Panc1 (cell line): ENCODE measurements at places on chromosomes 5 and 9. TPM values are rescaled to one million over a fixed set of nuclear protein-coding genes. Genes with fewer than 3 reads are reported as not detected.

DNA sequence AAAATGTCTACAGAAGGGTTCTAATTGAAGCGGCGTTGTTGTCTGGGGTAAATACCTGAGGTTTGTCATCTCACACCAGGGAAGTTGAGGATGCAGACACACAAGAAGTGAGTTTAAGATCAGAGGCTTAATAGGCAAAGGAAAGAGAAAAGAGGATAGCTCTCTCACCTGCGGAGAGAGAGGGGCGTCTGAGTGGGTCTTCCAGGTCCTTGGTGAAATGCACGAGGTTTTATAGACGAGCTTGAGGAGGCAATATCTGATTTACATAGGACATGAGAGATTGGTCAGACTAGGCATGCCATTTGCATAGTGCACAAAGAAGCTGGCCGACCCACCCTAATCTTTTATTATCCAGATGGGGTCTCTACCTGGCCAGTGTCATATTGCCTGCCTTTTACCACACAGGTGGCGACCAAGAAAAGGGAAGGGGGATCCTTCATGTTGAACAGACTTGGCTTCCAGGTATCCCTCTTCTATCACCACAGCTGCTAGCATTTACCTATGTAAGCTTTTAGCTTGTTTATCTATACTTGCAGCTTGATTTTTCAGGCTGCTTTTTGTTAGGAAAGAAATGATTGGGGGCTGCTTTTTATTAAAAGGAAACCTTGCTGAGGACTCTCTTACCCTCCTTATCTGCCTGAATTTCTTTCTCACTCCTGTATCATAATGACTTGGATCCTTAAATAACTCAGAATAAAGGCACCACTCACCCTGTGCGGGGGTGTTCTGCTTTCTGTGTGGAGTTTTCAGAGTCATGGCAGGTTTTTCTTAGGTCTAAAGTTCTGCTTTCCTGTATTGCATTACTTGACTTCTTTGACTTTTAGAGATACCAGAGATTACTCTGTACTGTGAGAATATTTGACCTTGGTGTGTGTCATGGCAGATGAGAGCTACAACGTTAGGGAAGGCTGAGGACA is 9.4 kb upstream of the GLT6D1 start:
- H3K4me3 ChIP-seq, result no peak overlapping the region
- no peaks in the 10 kb centered on the region for H3K36me3 ChIP-seq
- no peaks in the 10 kb centered on the region for H3K27me3 ChIP-seq
- no peaks in the 10 kb centered on the region for H3K4me1 ChIP-seq

DNA sequence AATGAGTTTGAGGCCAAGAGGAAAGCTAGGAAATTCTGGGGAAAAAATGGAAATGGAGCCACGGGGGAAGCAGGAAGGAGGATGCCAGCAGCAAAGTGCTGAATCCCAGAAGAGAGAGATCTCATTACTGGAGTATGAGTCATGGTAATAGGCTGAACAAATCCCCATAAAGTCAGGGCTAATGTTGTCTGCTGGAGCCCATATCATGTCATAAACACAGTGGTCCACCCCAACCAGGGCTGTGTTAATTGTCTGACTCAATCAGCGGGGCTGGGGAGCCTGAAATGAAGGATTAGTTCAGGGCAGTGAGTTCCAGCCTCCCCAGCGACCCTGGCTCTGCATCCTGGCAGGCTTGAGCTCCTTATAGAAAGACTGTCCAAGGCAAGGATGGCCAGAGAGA is 68.8 kb downstream of the TLR4 start:
- H3K36me3 ChIP-seq, result no peaks in the 10 kb centered on the region
- no peak overlapping the region for H3K4me3 ChIP-seq
- no peaks in the 10 kb centered on the region for H3K4me1 ChIP-seq
- DNase-seq, result no peak

The FAM200C gene
- total RNA-seq, result 3.0 TPM

DNA sequence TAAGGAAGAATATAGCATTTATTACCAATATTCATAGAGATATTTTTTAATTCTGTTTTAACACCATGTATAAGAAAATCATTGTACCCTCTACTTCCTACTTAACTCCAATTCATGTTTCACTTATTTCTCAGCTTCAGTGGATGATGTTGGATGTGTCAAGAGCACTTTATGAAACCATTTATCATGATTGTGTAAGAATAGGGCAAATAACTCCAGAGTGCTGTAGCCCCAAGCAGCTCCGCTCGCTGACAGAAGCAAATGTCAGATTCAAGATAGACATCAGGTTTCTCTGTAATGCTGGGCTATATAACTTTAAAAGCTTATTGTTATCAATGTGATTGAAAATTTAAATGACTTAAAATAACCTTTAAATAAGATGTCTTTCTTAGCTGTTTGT is 50.4 kb downstream of the MAST4 start:
- H3K27me3 ChIP-seq, result peaks cover 4% of the 10 kb centered on the region; the same call in 1 of the 2 replicates
- H3K4me1 ChIP-seq, result no peaks in the 10 kb centered on the region
- no peak overlapping the region for H3K4me3 ChIP-seq
- DNase-seq, result no peak
- no peaks in the 10 kb centered on the region for H3K36me3 ChIP-seq
- no peak overlapping the region for H3K27ac ChIP-seq

DNA sequence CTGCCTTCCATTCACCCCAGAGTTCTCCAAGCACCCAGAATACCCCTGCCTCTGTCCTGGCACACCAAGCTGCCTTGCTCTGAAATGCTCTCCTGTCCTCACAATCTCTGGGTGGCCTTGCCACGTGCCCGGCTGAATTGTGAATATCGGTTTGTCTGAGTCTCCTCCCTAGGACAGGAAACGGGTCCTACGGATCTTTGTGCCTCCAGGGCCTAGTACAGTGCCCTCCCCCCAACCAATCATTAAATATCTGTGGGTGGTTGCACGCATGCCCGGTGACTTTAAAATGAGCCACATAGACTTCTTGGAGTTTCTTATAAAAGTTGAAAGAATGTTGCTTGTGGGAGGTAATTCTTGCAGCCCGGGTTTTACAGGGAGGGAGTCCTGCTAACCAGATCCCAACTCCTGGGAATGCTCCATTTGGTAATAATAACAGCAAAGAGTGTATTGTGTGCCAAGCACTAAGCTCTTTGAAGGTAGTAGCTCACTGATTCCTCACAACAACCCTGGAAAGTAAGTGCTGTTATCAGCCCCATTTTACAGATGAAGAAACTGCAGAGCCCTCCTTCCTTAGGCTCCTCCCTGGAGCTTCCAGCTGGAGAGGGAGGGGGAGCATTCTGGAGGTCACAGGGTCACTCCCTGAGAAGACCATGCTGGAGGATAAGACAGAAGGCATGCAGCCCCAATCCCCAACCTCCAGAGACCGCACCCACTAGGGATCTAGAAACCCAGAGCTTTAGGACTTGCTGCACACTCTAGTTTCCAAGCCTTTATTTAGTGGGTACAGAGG is 23.4 kb downstream of the URM1 start:
- H3K4me3 ChIP-seq, result no peak overlapping the region
- no peaks in the 10 kb centered on the region for H3K36me3 ChIP-seq
- H3K4me1 ChIP-seq, result no peaks in the 10 kb centered on the region
- no peaks in the 10 kb centered on the region for H3K27me3 ChIP-seq
- DNase-seq, result no peak

GRCh38 chr9:114627553-114627952 is 16.5 kb downstream of the TMEM268 start:
- H3K4me1 ChIP-seq, result no peaks in the 10 kb centered on the region
- no peak overlapping the region for H3K4me3 ChIP-seq
- no peak overlapping the region for H3K27ac ChIP-seq
- H3K36me3 ChIP-seq, result no peaks in the 10 kb centered on the region
- no peaks in the 10 kb centered on the region for H3K27me3 ChIP-seq

DNA sequence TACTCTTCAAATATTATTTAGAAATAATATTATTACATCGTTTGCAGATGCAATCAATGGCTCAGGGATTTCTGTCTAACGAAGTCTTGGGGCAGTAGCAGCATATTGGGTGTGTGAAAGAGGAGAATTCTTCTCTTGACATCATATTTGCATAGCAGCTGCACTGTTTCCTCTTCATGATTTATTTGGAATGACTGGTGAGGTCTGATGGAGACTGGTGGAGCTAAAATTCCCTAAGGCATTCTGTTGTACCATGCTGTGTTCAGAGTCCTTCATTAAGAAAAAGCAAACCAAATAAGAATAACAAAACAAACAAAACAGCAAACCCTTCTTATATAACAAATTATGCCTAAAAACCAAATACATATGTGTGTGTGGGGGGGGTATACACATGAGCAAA is 177.6 kb downstream of the DIRAS2 start:
- H3K36me3 ChIP-seq, result no peaks in the 10 kb centered on the region
- no peak overlapping the region for H3K4me3 ChIP-seq
- DNase-seq, result no peak

DNA sequence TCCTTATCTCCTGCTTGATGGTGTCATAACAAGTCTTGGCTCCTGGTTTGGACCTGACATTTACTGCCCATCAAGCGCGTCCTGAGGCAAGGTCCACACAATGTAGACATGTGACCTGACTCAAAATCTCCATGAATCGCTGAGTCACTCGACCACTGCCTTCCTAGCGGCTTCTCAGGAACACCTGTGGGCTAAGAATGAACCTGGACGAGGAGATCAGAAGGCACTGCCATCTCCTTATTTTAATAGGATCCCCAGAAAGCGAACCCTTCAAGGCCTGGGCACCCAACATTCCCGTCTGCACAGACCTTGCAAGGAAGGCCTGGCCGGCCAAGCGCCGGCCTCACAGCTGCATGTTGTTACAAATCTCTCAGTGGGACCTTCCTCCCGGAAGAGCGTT is 60.6 kb upstream of the IRX1 start:
- DNase-seq, result no peak
- H3K4me1 ChIP-seq, result no peaks in the 10 kb centered on the region
- no peaks in the 10 kb centered on the region for H3K27me3 ChIP-seq
- no peak overlapping the region for H3K4me3 ChIP-seq
- H3K27ac ChIP-seq, result no peak overlapping the region

GRCh38 chr5:1997640-1998347 is 115.1 kb upstream of the IRX4 start:
- no peak overlapping the region for H3K27ac ChIP-seq
- peaks cover 22% of the 10 kb centered on the region for H3K27me3 ChIP-seq
- no peak overlapping the region for H3K4me3 ChIP-seq

DNA sequence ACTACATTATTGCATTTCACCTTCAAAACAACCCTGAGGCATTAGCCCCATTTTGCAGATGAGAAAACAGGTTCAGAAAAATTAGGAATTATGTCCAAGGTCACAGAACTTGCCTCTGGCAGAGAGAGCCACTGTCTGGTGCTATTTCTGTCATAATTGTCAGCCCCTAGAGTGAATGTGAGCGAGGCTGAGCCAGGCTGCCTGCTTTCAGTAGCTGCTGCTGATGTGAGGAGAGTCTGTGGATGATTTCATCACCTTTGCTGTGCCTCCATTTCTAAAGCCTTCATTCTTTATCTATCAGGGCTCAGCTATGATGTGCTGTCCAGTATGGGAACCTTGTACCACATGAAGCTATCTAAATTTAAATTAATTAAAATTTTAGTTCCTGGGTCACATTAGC is 71.4 kb downstream of the INSYN2B start:
- H3K4me3 ChIP-seq, result no peak overlapping the region
- no peaks in the 10 kb centered on the region for H3K36me3 ChIP-seq
- no peaks in the 10 kb centered on the region for H3K4me1 ChIP-seq
- no peak overlapping the region for H3K27ac ChIP-seq
- no peak for DNase-seq
- no peaks in the 10 kb centered on the region for H3K27me3 ChIP-seq

GRCh38 chr5:98588215-98588614 is 185.2 kb upstream of the RGMB start:
- no peaks in the 10 kb centered on the region for H3K27me3 ChIP-seq
